ENCODE measurements at places on chromosomes 16 and 17. TPM values are rescaled to one million over a fixed set of nuclear protein-coding genes. Genes with fewer than 3 reads are reported as not detected.

RNF157 gene
- 7.8 TPM for total RNA-seq

DNA sequence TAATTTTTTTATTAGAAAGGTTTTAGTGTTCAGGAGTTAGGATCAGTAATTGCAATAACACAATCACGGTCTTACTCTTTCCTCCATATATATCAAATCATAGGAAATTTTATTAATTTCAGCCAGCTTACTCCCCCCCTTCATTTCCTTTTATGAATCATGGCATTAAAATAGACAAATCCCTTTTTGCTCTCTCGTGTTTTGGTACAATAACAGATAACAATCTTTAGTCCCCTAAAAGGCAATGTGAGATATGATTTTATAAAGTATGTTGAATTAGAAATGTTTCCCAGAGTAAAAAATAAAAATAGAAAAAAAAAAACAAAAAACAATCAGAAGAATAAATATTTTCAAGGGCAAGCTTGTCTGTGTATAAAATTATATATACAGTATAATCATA, 42.6 kb upstream of the RHOT1 start:
- DNase-seq = no peak

SLC16A13 gene
- 0.77 TPM for total RNA-seq

DNA sequence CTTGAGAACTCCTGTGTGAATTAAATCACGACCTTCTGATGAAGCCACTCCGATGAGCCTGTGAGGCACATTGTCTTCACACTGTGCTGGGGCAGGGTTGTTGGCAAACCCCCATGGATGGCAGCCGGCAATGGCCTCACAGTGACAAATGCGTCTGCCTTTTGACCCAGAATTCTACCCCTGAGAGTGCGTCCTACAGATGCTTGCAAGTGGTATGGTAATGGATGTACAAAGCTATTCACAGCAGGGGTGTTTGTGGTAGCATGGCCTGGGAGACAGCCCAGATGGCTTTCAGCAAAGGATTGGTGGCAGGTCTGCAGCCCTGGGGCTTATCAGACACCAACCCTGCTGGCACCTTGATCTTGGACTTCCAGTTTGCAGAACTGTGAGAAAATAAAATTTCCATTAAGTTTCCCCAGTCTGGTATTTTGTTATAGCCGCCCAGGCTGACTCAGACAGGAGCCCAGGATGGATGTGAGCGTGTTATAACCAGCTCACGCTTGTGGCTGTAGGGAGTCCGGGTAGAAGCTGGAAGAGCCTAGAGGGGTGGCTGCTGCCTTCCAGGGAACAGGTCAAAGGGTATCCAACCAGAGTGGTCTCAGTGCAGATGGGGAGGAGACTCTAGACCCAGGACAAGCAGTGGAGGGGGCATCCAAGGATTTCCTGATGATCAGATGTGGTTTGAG, 10.1 kb downstream of the AFMID start:
- no peak for DNase-seq

GRCh38 chr16:70686376-70687101, 686 bp upstream of the MTSS2 start:
- DNase-seq = no peak

SMTNL2 gene
- total RNA-seq = not detected

AIPL1 gene
- total RNA-seq = not detected

NOXO1 gene
- total RNA-seq = not detected

- DNase-seq = no peak
Observed at GRCh38 chr16:27066668-27067537, at the start of gene C16orf82. C16orf82 (plus strand) TSS chr16:27066927.

- no peak for DNase-seq
Observed at GRCh38 chr17:18331879-18332278, 16.8 kb downstream of the SMCR8 start.

All from H4 (cell line).